DMS79 treated with DMSO at 0.1 percent for 48 hours (cell line): ENCODE measurements at places on chromosomes 4 and X.
A peak's percentile ranks its signal among the peaks of the same experiment; 100 is the strongest.

GRCh38 chrX:152907084-152907651 lies 9.3 kb downstream of the ZNF185 start:
- DNase-seq = no peak

DNA sequence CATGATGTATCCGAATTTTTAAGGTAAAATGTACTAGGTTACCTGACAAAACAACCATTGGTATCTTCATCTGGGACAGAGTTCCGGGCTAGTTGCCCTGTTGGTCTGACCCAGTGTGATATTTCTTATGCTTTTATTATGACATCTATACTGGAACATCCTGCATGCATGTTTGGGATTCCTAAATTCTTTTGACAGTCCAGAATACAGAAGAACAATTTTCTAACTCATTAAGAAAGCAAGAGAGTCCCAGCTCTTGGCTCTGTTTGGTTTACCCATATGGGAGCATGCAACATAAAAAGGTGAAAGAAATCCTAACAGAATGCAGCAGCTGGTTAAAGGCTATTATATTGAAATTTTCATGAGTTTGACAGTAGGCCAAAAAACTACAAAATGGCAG lies 247.7 kb upstream of the FTHL17 start:
- no peak for DNase-seq

- no peak for DNase-seq
Observed at GRCh38 chrX:115531818-115532403, 29.1 kb upstream of the PLS3 start.

DNA sequence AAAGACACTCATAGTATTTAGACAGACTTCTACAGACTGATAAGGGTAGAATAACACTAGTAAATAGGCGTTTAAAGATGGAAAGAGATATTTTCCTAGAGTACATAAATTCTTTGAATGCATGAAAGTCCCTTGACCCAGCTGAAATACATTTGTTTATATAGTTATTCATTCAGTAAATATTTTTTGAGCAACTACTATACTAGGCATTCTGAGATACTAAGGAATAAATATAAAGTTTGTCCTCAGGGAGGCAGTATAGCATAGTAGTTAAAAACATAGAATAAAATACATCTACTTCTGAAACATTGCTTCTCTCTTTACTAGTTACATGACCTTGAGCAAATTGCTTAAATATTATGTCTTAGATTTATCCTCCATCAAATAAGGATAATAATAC lies 27.4 kb downstream of the HMGN5 start:
- no peak for DNase-seq

DNA sequence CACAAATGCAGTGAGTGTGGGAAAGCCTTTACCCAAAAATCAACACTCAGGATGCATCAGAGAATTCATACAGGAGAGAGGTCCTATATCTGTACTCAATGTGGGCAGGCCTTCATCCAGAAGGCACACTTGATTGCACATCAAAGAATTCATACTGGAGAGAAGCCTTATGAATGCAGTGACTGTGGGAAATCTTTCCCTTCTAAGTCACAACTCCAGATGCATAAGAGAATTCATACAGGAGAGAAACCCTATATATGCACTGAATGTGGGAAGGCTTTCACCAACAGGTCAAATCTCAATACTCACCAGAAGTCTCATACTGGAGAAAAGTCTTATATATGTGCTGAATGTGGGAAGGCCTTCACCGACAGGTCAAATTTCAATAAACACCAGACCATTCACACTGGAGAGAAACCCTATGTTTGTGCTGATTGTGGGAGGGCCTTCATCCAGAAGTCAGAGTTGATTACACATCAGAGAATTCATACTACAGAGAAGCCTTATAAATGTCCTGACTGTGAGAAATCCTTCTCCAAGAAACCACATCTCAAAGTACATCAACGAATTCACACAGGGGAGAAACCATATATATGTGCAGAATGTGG lies 79.3 kb downstream of the ZNF81 start:
- no peak for DNase-seq

DNA sequence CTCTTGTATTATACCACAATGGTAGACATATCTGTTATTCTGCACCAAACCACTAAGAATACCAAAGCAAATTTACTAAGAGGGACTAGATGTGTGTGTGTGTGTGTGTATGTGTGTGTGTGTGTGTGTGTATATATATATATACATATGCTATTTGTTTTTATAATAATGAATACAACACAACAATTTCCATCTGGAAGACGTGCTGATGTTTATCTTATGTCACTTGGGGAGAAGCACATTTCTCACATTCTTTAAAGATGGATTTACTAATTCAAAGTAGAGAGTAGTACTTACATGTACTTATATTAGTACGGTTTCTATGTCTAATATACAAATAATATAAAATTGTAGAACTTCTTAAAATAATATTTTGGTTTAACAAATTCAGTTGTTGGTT lies 52.0 kb downstream of the EDNRA start:
- DNase-seq = no peak

GRCh38 chrX:63747331-63747730 lies 37.7 kb downstream of the ARHGEF9 start:
- DNase-seq = no peak

GRCh38 chr4:25347473-25347872 lies 29.6 kb upstream of the ANAPC4 start:
- no peak for DNase-seq

GRCh38 chrX:148049441-148049840 lies 68.3 kb downstream of the FMR1NB start:
- no peak for DNase-seq

DNA sequence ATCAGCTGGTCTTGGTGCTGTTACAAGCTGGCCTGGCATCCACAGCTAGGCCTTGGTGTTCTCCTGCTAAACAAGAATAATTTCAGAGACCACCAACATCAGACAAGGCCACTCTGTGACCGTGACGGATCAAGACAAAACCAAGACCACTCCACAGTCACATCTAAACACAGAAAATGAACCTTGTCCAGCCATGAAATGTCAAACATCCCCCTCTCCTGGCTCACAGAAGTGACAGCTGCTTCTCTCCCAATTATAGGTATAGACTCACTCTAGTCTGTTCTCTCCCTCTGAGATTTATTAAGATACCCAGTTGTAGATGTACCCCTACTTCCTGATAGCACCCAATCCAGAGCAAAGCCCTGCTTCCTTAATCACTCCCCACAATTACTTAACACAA lies 40.4 kb downstream of the EFHC2 start:
- no peak for DNase-seq

DNA sequence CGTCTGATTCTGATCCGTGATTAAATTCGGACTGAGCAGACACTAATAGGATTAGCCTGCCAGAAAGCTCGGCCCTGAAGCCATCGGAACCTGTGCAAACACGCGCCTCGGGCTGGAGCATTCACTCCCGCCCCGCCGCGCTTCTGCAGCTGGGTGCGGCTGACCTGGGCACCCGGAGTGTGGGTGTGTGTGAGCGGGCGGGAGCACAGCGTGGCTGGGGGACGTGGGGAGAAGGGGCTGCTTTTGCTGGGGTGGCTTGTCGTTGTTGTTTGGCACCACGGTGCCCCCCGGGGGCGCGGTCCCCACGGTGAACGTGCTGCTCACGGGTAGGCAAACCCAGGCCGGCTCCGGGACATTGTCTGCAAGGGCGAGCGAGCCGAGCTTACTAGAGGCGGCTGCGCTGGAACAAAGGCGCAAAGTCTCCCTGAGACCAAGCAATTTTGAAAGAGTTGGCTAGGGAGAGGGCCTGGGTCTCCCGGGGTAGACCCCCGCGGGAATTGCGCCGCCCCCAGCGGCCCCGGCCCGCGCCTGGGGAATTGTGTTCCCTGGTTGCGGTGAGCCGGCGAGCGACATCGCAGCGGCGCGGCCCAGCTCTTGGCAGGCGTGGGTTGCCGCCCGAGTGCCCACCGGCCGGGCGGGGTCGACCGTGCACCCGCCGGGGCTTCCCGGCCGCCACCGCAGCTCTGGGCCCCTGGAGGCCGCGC lies 1.4 kb downstream of the MAMLD1 start:
- peak; percentile 11 for DNase-seq

DNA sequence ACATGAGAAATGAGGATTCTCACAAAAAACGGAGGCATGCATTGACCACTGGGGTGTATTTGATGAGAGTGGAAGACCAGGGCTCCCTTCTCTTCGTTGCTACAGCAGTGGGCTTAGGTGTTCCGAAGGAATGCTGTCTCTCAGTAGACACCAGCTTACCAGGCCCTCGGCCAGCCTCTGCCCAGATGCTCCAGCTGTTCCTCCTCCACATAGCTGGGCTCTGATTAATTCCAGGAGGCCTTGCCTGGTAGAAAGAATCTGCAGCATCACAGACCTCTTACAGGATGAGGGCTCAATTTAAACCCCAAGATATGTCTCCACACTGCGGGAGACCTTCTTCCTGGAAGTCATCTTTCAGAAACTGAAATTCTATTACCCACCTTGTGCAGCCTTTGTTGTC lies 346.6 kb upstream of the TENM3 start:
- DNase-seq = no peak
